ENCODE measurements at places on chromosomes 4 and X.

DNA sequence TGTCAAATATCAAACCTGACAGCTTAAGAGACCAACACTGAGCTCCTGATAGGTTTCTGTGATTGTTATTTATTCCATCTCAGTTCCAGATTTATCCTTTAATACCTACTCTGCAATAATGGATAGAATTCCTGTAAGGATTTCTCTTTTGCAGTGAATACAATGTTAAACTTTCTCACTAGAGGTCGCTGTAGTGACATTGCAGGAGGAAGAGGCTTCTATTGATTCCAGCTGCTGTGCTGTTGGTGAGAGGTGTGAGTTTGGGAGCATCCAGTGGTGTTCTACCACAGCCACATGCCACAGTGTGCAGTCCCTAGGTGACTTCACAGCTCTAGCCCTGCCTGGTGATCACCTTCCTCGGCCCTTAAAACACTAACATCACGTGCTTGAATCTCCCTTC lies 34.6 kb upstream of the DCAF8L2 start:
- peak; percentile 5 for DNase-seq

GRCh38 chr4:101221294-101221693 lies 126.0 kb downstream of the PPP3CA start:
- DNase-seq = no peak

DNA sequence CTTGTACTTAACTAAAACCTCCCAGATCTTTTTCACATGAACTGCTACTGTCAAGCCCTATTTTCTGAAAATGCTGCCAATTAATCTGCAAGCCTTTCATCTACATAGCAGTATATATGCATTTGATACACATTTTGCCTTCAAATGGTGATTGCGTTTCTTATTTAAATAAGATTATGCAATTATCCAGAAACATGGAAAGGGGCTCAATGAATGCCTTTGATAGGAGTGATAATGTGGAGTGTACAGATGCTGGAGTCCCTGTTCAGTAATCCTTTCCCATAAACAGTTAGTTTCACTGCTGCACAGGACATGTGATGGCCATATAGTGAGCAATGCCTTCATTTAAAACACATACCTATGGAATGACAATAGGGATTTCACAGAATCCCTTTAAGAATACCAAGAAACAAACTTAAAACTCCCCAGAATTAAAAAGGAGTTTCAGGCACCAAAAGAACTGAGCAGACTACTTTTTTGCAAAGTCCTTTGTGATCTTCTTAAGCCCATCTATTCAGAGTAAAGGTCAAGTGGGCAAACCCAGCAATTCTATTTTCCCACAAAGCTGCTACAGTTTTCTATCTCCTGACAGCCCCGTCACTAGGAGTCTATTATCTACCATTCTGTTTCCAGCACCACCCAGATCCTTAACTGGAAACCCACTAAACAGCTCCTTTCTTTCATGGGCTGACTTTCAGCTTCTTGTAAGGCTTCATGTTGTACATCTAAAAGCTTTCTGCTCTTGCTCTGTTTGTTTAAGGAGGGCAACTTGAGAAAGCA lies 120.3 kb downstream of the UNC5C start:
- no peak for DNase-seq

- DNase-seq = no peak
Measured at GRCh38 chr4:3701736-3702560, 64.2 kb upstream of the ADRA2C start.

DNA sequence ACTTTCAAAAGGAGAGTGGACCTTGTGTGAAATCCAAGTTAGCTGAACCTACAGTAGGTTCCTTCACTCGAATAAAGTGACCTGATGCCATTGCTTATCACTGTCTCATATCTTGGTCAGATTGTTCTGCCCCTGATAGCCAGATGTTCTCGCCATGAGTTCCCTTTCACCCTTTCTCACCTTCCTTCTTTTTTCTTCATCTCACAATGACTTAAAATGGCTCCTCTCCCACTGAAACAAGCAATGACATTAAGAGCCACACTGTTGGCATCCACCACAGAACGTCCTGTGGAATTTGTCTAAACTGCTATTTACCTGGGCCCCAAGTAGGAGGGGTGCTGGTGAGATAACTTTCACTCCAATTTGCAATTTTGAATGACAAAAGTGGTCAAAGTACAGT lies 227.6 kb upstream of the PPP1R2C start:
- DNase-seq = no peak

- no peak for DNase-seq
Measured at GRCh38 chrX:40694802-40695201, 40.5 kb downstream of the MED14 start.

GRCh38 chrX:107827030-107827831 lies 1.6 kb downstream of the MID2 start:
- DNase-seq = no peak

DNA sequence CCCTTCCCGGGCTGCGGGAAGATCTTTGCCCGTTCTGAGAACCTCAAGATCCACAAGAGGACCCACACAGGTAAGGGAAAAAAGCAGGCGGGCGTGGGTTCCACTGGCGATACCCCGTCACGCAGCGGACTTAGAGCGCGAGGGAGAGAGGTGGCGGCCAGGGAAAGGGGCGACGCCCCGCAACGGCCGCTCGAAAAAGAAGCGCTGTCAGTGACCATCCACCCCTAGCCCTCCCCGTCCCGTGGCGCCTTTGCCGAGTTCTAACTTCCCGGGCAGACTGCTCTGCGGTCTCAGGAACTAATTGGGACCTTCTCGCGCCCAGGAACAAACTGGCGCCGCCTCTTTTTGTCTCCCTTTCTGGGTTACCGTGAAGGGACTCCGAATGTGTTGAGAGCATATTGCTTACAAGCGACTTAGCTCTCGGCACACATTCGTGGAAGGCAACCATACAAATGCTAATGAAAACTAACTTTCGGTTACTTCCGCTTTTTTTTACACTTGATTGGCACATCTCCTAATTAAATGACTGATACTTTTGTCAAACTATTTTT lies 1.8 kb downstream of the ZIC3 start:
- no peak for DNase-seq

- DNase-seq = peak; percentile 56
Measured at GRCh38 chr4:37666625-37667071, 19.5 kb downstream of the RELL1 start.

DNA sequence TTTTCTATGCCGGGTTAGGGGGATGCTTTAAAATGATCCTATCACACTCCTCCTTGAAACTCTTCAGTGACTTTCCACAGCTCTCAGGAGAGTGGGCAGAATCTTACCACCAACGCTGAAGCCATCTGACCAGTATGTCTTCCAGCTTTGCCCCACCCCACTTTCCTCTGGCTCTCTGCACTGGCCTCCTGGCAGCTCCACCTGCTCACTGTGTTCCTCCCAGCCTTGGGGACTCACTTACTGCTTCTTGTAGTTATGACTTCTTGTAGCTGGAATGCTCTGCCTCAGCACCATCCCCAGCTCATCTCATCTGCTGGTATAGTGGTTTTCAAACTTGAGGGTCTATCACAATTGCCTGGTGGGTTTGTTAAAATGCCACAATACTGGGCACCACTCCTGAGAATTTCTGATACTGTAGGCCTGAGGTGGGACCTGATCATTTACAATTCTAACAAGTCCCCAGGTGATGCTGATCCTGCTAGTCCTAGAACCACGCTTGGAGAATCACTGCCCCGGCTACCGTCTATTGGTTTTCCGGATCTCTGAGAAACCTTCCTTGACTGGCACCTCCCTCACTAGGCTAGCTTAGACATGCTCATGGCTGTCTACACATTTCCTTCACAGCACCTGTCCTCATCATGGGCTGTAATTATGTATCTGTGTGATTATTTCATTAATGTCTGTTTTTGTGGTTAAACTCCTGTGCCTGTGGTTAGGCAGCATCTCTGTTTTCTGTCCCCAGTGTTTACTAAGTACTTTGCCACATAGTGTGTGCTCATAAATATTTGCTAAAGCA lies 152.2 kb downstream of the MGST2 start:
- DNase-seq = no peak

GRCh38 chr4:176376032-176376614 lies 56.4 kb downstream of the SPCS3 start:
- no peak for DNase-seq

- DNase-seq = no peak
Measured at GRCh38 chr4:99809326-99809725, 7.3 kb upstream of the DAPP1 start.

DNA sequence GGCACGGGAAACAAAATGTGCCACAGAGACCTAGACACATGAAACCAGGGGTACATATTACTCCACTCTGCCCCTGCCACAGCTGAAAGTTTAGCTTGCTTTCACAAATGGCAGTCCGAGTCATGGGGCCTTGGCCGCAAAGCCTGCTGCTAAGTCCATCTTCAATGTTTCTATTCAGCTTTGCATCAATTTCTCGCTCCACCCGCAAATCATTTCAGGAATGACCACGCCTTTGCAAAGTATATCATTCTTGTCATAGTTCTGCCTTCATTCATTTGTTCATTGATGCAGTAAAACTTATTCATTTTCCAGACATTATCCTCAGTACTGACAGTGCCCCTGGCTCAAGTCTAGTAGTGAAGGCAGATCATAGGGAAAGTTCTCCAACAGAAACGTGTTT lies 9.5 kb downstream of the PLAC8 start:
- no peak for DNase-seq

GRCh38 chrX:50407976-50408375 lies 62.6 kb downstream of the DGKK start:
- DNase-seq = no peak

GRCh38 chrX:136291824-136292223 lies 8.9 kb upstream of the ADGRG4 start:
- DNase-seq = no peak

DNA sequence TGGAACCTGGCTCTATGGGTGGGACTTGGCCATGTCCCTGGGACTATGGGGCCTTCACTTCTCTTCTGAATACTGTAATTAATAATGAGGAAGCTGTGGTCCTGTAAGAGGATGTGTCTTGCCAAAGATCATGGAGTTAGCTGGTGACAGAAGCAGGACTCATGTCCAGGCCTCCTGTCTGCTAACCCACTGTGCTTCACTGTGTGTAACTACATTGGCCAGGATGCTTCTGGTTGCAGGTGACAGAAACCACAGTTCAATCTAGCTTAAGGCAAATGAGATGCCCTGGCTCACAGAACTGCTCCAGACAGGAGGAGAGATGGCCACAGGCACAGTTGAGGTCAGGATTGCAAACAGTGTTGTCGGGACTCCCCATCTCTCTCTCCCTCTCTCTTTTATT lies 3.1 kb downstream of the MTMR1 start:
- no peak for DNase-seq

DNA sequence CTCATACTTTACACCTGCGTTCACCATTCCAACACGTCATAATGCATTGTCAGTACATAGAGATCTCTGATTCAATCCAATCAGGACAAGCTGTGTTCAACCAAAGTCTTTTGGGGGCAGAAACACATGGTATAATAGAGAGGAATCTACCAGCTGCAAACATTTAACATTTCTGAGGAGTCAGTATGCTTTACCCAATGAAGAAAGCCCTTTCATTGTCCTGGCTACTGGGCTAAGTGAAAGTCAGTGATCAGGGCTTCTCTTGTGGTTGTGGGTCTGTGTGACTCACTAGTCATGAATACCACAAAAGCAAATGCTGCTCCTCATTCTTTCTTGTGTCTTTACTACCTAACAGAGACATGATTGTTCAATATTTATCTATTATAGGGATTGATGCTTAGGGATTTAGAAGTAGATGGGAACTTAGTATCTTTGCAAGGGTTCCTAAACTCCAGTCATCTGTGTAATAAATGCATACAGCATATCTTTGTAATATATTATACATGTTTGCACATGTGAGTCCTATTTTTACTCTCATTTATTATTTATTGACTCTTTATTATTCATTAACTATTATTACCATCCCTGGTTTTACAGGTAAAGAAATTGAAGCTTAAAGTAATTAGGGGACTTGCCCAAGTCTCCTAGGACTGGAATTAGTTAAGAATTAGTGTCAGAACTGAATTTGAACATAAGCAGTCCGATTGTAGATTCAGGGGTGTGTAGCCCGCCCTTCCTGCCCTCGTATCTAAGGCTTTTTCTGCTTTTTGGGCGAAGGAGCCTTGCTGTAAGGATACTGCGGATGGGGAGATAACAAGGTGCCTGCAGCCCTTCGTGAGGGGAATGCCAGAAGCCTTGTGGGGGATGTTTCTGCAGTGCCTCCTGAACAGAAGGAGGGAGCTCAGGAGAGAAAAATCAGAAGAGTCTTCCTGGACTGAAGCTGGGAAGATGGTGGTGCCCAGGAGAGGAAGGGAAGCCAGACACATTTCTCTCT lies 353.1 kb upstream of the BOD1L1 start:
- peak; percentile 95 for DNase-seq

- DNase-seq = no peak
Measured at GRCh38 chr4:136831553-136831952, 700.7 kb downstream of the PCDH18 start.

- DNase-seq = no peak
Measured at GRCh38 chrX:567891-568290, 62.7 kb upstream of the SHOX start.

GRCh38 chr4:7180938-7181337 lies 11.4 kb upstream of the SORCS2 start:
- no peak for DNase-seq

DNA sequence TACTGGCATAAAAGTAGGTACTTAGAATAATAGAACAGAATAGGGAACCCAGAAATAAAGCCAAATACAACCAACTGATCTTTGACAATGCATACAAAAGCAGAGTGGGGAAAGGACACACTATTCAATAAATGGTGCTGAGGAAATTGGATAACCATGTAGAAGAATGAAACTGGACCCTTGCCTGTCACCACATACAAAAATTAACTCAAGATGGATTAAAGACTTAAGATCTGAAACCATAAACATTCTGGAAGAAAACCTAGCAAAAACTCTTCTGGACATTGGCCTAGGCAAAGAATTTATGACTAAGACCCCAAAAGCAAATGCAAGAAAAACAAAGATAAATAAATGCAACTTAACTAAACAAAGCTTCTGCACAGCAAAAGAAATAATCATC lies 45.6 kb downstream of the ARFIP1 start:
- no peak for DNase-seq

- DNase-seq = no peak
Measured at GRCh38 chr4:54185044-54185780, 43.9 kb upstream of the PDGFRA start.

DNA sequence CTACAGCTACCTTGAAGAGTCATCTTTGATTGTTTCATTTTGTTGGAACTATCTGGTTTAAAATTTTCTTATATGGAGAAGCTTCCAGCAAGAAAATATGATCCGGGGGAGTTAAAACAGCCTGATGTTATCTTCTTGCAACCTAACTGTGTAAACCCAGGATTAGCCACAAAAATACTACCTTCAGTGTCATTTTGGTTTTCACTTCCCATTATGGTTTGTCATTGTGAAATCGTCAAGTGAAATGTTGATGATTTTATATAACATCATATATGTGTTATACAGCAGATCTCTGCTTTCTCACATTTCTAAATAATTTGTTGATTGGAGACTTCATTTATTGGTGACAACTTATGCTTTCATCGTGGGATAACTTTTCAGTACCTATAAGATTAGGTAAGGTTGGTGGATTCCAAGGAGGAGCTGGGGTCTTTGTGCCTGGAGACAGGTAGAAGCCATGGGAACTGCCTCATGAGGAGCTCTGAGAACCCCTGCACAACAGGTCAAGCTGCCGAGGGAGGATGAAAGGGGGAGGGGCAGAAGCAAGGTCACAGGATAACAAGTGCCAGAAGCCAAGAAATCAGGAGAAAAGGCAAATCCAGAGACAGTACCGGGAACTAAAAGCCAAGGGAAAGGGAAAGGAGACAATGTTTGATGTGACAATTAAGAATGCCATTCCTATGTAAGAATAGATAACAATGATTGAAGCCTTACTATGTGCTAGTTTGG lies 7.2 kb downstream of the ARHGAP24 start:
- DNase-seq = no peak
